Fibroblast of skin of abdomen (primary cell): ENCODE measurements at places on chromosomes 6 and 20.

DNA sequence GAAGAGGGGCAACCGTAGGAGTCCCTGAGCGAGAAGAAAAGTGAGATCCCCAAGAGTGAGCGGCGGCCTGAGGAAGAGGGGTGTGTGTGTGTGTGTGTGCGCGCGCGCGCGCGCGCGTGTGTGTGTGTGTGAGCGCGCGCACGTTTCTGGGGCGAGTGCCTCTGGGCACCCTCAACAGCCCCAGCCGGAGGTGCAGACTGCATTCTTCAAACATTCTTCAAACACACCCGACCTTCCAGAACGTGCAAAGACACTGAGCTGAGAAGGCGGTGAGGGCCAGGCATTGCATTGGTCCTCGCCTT is 76.2 kb upstream of the FOXP4 start:
- DNase-seq = peak; percentile 41

- DNase-seq = peak; percentile 38
Observed at GRCh38 chr20:9032758-9033157, 36.1 kb upstream of the PLCB4 start.

DNA sequence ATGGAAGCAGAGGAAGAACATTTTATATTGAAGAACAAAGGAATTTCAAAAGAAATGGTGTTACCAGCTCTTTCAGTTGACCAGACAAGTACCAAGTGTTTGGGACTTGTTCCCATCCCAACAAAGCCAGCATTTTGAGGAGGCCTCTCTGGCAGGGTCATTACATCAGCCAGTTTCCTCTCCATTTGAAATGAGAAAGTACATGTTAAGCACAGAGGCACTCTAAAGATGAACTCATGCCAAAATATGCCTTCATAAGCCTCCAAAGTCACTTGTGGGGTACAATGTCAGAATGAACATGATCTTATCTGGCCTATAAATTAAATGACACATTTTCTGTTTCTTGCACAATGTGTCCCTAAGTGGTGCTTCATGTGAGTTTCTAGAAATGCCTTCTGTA is 223.9 kb downstream of the PRL start:
- DNase-seq = peak; percentile 48

DNA sequence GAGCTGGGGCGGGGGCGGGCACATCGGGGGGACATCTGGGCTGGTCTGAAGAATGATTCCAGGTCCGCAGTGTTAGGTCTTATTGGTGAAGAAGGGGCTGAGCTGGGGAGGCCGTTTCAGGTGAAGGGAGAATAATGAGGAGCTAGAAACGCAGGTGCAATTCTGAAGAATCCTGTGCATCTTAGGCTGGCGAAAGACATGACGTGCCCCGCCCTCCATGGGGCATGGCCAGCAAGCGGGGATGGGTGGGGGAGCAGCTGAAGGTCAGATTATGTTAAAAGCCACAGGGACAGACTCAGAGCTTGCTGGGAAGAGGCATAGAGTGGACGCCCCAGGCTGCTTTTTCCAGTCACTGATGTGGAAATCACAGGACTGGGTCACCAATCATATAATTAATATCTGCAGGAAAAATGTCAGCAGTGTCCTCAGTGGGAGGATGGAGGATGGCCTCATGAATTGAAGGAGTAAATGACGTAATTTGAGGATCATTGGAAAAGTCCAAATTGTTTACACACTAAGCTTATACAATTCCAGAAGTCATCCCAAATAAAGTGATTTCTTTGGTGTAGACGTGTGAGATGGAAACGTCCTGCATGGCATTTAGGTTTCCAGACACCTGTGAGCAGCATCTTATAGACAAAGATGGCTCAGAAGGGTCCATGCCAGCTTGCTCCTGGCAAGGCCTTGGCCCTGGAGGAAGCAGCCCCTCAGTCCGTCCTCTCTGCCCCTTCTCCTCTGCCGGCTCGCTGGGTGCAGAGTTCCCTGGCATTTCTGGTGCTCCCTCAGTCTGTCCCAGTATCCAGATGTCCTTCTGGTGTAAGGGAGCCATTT is 109.6 kb upstream of the FRMD1 start:
- no peak for DNase-seq

DNA sequence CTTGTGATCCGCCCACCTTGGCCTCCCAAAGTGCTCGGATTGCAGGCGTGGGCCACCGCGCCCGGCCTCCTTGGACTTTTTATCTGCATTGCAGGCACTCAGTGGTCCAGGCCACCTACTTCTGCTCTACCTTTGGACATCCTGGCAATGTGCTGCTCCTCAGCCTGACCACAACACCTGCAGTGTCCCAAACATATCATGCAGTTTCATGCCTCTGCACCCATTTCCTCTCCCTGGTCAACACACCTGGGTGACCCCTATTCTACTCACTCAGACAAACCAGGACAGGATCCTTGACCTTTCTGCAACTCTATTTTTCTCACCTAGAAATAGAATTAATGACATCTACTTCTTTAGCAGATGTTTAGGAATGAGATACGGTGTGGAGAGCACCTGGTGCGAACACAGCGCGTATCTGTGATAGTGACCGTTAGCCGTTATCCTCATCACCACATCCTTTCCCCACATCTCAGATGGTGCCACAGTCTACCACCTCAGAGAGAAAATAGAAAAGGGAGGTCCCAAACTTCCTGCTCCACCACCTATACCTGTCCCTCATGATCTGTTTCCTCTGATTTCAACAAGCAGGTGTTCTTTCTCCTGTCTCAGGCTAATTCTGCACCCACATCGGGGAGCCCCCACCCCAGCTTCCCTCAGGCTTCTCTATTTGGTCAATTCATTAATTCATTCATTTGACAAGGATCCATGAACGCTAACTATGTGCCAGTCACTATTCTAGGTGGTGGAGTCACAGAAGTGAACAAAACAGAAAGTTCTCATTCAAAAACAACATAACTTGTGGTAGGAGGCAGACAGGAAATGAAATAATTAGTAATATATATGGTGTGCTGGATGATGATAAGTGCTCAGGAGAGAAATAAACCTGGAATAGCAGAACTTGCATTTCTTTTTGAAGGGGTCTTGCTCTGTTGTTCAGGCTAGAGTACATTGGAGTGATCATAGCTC is 4.3 kb upstream of the BTN3A2 start:
- DNase-seq = no peak

DNA sequence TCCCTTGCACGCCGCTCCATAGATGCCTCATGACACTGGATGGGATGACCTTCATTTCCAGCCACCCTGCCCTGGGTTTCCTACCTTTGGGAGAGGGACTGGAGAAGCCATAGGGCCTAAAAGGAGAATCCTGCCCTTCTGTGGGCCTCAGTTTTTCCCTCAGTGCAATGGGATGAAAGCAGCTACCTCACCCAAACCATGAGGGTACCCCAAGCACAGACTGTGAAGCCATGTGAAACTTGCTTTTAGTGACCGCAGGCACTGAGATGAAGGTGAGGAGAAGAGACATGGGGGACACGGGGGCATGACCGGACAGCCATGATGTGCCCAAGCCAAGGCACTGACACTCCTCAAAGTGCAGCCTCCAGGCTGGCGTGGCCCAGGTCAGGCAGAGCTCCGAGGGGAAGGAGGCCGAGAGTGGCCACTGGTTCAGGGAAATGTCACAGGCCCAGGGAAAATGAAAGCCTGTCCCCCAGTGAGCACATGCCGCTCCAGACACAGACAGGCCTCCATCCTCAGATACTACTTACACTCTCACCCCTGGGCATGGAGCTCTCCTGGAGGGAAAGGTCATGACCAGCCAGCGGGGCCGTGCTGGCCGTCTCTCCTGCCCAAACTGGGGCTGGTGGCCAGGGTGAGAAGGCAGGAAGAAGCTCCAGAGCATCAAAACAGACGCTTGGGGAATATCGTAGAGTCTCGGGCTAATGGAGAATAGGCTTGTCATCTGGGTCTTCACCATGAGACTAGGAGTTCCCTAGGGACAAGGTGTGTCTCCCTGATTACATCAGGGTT is 116.2 kb downstream of the GRM4 start:
- no peak for DNase-seq
